ENCODE measurements at places on chromosomes 3 and 15.

DNA sequence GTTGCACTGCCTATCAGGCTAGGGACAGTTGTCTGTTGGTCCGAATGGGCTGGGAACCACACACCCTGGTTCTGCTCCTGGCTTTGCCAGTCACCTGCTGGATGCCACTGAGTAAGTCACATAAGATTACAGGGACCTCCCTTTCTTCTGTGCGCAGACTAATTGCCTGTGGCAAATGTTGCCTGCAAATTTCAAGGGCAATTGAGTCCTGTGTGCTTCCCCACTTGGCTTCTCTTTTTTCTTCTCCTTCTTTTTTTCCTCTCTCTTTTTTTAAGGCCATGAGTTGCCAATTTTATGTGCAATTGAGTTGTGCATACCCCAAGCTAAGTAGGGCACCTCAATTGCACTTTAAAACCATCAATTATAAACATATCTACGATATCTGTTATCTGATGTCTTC, 963.4 kb downstream of the MCTP2 start:
- no peak for DNase-seq

GRCh38 chr15:48366584-48367312, 35.5 kb downstream of the DUT start:
- DNase-seq: no peak

GRCh38 chr3:136120373-136121348, 75.5 kb downstream of the MSL2 start:
- DNase-seq: no peak

- no peak for DNase-seq
Observed at GRCh38 chr15:39313467-39313866, 267.4 kb upstream of the THBS1 start.

DNA sequence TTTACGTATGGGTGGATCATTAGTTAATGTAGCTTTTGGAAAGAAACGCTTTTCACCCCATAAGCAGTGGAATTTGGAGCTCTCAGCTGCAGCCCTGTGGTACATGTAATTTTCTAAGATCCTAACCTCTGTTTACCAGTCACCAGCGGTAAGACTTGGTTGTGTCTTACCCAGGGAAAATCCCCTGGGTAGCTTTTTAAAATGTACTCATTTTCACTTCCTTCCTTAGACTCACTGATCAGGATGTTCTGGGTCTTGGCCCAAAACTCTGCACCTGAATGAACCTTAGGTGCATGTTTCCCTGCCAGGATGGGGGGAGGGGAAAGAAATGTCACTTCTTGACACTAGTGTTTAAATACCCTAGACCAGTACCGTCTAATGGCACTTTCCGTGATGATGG, 605.2 kb downstream of the MAGI1 start:
- DNase-seq: no peak

DNA sequence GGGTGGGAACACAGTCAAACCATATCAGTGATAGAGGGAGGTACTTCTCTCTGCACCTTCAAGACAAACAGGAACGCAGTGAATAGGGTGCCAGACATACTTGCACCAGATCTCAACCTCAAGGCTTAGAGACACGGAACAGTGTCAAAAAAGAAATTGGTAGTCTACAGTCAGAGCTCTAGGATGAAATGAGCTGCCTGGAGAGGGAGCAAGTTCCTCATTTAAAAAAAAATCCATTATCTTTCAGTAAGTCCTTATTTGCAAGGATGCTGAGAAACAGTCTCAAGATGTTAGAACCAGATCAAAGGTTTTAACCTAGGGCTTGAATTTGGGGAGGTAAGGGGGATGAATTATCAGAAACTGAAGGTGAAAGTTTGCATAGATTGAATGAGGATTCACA, 20.2 kb upstream of the LMCD1 start:
- DNase-seq: no peak
